ENCODE measurements at places on chromosomes 3 and 15.

- no peak for DNase-seq
Observed at GRCh38 chr15:49876401-49877038, 242.5 kb downstream of the ATP8B4 start.

DNA sequence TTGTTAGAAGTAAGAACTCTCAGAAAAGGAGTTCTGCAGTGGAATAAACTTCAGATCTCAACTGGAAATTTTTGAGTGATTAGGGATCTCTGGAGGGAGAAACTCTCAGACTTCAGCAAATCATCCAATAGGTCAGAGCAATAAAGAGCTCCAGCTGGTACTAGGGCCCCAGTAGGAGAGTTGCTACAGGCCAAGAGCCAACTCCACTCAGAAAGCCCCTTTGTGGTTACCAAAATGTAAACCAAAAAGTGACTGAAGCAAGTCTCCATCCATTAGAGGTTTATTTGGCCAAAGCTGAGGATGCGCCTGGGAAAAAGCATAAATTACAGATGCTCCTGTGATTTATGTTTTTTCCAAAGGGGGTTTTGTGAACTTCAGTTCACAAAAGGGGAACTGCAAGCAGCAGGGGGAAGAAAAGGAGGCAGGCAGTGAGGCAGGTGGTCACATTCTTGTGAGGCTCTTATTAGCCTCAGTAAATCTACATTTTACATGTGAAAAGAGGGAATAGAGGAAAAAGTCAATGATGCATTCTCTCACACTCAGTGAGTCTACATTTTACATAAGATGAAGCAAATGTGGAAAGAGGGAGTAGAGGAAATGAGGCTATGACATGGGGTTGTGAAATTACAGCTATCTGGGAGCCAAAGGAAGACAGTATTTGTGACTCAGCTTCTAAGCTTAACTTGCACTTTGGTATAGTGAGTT, 92.4 kb upstream of the DAZL start:
- DNase-seq = no peak

DNA sequence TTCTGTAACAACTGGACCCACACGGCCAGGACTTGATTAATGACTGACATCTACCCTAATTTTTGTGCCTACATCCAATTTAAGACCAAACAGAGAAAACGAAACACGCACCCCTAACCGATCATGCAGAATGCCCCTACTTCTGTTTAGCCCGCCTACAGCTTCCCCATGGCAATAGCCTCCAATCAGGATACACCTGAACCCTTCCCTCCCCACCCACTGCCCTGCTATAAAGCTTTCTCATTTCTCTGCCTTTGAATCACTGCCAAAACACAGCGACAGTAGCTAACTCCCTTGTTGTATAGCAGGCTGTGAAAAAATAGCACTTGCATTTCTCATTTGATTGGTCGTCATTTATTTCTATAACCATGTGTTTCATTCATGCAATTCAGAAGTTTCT, 45.2 kb upstream of the DPPA4 start:
- DNase-seq = no peak

DNA sequence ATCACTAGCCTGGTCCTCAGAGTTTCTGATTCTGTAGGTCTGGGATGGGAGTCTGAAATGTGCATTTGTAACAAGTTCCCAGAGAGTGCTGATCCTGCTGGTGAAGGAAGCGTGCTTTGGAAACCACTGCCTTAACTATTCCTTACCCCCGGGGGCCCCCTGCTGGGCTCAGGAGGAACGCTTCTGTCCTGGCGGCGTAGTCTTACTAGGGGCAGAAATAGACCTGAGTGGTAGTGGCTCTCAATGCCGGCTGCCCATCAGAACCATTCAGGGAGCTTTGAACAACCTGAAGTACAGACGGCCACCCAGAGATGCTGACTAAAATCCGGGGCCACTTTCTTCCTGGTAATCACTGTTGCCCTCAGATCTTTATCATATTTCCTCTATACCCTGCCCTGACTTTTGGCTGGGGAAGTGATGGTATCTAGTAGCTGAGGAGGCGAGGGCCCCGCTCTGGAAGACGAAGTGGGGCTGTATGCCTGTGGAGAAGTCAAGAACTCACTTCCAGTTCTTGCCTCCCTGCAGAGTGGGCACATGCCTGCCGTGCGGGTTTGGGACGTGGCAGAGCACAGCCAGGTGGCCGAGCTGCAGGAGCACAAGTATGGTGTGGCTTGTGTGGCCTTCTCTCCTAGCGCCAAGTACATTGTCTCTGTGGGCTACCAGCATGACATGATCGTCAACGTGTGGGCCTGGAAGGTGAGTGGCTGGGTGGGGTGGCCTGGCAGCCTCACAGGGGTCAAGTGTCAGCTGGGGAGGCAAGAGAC, 16.3 kb upstream of the JMJD7 start:
- DNase-seq = peak; percentile 66

GRCh38 chr3:128369881-128370642, 96.6 kb downstream of the DNAJB8 start:
- no peak for DNase-seq

- DNase-seq = no peak
Observed at GRCh38 chr15:35583863-35584528, 38.0 kb upstream of the DPH6 start.
